ENCODE measurements at places on chromosomes 2 and 18. TPM values are rescaled to one million over a fixed set of nuclear protein-coding genes. Genes with fewer than 3 reads are reported as not detected.

DNA sequence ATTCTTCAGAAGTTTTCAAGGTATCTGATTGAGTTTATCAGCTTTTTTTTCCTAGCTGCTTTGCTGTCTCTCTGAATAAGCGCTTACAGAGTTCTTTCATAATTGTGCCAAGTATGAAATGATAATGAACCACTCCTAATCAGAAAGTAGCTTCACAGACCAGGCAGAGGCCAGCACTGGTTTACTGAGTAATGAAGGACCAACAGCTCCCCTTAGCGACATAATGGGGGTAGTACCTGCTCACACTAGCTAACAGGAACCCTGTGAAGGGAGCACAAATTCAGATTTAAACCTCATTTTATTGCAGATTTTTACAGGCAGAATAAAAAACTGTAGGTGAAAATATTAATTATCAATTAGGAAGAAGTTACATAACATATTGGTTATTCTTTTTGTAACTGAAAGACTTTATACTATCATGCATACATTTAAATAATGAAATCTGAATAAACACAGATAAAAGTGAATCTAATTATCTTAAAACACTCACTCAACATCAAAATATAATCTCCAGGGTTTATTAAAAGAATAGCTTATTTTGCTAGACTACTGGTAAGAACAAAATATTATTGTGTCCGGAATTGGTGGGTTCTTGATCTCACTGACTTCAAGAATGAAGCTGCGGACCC is 53.7 kb upstream of the LRRC30 start:
- no peak for DNase-seq

Gene ICOS
- 0.80 TPM for polyA plus RNA-seq

DNA sequence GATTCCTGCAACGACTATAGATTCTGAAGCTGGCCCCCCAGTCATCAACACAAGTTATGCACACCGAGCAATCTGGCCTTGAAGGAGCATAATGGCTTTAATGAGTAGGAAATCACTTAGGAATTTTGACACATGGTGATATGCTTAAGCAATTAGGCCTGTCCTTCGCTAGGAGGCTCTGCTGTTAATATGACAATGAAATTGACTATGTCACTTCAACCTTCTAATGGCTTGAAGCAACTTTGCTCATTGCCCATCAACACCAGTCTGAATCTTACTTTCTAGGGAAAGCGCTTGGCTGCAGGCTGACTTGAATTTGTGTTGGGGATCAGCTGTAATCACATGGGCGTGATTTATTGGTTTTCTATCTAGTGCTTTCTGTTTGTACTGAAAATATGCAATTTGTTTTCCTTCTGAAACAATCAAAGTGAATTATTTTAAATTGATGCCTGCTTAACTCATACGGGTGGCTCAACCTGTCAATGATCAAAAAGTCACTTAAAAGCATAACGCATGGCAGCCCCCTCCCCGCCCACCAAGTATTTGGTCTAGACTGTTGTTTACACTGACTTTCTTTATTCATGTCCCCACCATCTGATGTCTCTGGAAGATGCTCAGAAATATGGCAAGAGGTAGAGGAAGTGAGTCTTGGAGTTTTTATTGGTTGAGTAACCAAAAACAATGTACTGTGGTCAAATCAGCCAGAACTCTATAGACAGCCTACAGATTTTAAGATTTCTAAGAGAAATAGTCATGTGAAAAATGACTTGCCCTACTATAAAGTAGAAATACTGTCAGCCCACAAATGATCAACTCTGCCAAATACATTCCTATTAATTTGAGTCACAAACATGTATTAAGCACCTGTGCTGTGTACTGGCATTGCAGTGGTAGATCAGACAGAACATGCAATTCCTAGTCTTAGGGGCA is 344.9 kb downstream of the RBM43 start:
- no peak for DNase-seq

Gene CYRIA
- 24.0 TPM for polyA plus RNA-seq

DNA sequence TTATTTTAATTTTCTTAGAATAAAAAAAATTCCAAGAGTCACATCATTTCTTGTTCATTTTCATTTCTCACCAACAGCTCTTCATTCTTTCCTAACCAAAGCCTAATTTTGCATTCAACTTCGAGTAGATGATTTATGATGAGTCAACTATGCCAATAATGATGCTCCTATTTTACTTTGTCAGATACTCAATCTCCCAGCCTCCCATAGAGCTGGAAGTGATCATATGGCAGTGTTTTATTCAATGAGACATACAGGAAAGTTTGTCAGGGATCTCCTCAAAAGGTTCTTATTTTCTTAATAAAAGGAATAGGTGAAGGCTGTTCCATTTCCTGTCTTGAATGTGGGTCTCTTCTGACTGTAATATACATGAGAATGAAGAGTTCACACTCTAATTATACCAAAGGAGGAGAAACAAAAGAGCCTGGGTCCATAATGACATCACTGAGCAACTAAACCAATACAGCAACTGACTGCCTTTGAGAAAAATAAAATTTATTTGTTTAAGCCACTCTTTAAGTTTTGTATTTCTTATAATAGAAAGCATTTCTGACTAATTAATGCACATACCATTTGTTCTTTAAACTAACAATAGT is 231.2 kb upstream of the CYP26B1 start:
- no peak for DNase-seq

- DNase-seq: no peak
These were observed 40.6 kb downstream of the ZRANB3 start for GRCh38 chr2:135490376-135490775.
